ENCODE measurements at places on chromosomes 5 and 9.

DNA sequence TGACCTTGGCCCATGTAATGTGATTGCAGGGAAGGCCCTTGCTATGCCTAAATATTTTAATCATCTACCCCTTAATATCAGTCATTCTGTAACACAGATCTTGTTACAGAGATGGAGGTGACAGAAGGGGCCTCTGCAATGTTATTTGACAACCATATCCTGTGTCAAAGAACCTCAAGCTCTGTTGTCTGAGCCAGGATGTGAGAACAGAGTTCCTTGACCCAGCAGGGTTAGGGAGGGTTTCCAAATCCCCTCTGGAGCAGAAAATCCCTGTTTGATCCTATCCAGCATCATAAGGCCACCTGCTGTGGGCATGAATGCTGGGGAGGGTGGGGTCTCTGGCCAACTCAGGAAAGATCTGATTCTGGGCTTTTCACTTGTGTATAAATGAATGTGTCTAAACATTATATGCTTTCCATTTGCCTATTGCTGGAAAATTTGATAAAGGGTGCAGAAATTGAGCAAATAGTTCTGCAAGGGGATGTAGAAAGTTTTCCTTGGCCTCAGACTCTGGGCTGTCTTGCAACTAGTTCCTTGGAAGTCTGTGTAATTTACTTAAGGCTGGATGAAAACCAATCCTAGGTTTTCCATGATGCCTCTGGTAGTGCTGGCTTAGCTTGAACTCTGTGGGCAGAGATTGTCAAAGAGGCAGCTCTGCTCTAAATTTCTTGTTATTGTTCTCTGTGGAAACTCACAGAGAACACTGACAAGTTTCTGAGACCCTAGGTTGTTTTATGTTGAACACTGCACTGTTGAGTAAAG lies 71.0 kb downstream of the PGM5 start:
- H3K4me3 ChIP-seq: no peak overlapping the region
- H3K27me3 ChIP-seq: no peaks in the 10 kb centered on the region
- DNase-seq: no peak

DNA sequence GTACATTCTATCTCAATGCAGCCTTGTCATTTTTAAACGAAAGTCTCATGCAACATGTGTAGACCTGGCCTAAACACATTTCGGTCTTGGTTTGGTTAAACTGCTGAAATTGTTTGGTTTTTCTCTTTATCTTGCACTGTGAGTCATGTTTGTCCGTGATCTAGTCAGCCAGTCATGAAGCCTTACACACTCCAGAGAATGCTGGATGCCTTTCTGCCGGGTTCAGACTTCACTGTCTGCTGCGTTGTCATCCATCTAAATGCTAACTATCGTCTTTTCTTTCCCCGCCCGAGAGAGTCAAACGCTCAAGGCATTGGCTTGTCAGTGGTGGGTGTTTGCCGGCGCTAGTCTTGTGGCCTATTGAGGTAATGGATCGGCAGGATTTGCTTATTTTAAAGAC lies 1194.6 kb upstream of the WWC1 start:
- no peaks in the 10 kb centered on the region for H3K27me3 ChIP-seq
- no peaks in the 10 kb centered on the region for H3K4me1 ChIP-seq
- no peak overlapping the region for H3K4me3 ChIP-seq
- no peak overlapping the region for H3K27ac ChIP-seq

DNA sequence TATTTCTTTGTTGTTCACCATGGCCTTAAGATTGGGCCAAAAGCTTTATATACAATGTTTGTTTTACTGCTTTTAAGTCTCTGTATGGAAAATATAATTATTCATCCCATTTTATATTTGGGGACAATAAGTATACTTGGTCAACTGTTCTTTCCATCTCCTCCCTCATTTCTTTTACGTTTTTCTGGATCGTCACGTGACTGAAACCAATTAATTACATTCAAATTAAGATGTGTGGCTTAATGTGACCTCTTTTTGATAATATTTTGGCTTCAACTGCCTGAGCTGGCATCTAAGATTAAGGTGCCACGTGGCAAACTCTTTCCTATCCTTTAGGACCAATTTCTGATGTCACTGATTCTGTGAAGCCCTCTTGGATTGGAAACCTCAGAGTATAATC lies 250.1 kb upstream of the SGCD start:
- H3K27me3 ChIP-seq: no peaks in the 10 kb centered on the region
- H3K36me3 ChIP-seq: no peaks in the 10 kb centered on the region
- no peak overlapping the region for H3K27ac ChIP-seq
- DNase-seq: no peak

GRCh38 chr9:27248702-27249101 lies 48.2 kb downstream of the EQTN start:
- no peak for DNase-seq
- H3K36me3 ChIP-seq: no peaks in the 10 kb centered on the region
- no peak overlapping the region for H3K27ac ChIP-seq
- H3K4me1 ChIP-seq: peaks cover 2% of the 10 kb centered on the region
- H3K4me3 ChIP-seq: no peak overlapping the region
- H3K27me3 ChIP-seq: peaks cover 2% of the 10 kb centered on the region

DNA sequence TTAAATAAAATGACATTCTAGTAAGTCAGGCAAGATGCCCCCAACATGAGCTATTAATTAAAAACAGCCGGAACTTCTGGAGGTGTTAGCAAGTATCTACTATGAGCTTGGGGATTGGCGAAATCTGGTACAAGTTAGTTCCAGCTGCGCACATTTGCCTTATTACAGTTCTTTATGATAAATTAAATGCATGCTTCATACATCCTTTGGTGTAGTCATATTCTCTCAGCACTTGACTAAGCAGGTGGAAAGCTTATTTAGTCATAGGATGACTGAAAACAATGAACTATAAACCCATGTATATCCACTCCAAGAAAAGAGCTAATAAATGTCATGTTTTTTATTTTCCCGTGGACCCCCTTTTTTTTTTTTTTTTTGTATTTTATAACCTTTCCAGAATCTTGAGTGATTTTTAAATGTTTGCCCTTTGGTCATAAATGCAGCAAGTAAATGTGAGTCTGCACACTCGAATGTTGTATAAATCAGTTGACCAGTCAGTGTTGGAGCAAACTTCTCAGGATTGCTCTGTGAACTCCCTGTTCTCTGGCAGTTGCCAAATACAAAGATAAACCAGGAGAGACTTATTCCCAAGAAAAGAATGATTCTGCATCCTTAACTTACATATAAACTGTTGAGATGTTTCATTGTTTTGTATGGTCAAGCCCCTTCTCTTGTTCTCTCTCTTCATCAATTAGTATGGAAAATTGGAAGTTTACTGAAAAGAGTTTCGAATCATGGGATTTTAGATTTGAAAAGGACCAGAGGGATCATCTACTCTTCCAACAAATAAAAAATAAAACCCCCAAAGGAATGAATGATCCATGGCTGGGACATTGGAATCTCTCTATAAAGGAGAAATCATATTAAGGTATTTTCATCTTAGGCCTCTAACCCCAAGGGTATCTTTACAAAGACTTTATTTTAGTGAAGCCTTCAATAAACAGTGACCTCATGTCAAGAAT lies 38.3 kb downstream of the PIK3R1 start:
- H3K36me3 ChIP-seq: no peaks in the 10 kb centered on the region
- H3K27me3 ChIP-seq: no peaks in the 10 kb centered on the region
- no peak overlapping the region for H3K4me3 ChIP-seq
- H3K4me1 ChIP-seq: peaks cover 72% of the 10 kb centered on the region
- DNase-seq: no peak

DNA sequence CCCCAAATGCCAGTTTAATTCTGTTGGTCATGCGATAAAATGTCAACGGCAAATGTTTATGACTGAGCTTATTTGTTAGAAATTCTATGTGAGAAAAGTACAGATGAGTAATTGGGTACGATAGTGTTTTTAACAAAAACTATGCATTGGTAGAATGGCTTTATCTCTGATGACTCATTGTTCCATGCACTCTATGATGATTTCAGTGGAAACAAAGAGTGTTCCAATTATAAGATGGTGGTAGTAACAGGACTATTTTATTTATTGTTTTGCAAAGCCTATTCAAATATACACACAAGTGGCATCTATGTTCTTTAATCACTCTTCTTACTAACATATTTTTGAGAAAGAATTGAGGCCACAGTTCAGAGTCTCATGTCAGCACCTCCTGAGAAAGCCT lies 353.7 kb upstream of the IRX2 start:
- H3K4me1 ChIP-seq: peaks cover 67% of the 10 kb centered on the region
- peaks cover 19% of the 10 kb centered on the region for H3K27me3 ChIP-seq
- H3K4me3 ChIP-seq: no peak overlapping the region
- H3K36me3 ChIP-seq: no peaks in the 10 kb centered on the region
- no peak for DNase-seq

- H3K36me3 ChIP-seq: no peaks in the 10 kb centered on the region
- H3K27ac ChIP-seq: no peak overlapping the region
- no peak for DNase-seq
Observed at GRCh38 chr5:115758356-115758755, 58.1 kb downstream of the CDO1 start.

DNA sequence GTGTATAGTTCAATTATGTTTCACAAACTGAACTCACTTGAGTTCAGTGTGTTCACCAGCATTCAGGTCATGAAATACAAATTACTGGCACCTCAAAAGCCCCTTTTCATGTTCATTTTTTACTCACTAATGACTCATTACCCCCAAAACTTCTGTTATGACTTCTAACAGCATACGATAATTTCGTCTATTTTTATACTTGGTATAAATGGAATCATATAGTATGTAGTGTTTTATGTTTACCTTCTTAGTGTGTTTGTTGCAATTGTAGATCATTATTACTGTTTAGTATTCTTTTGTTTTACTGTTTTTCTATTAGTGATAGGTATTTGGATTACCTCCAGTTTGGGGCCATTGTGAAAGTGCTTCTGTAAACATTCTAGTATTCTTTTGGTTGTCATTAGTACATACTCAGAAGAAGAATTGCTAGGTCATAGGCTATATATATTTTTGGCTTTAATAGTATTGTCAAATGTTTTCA lies 33.4 kb downstream of the DDX4 start:
- no peak for DNase-seq
- H3K27me3 ChIP-seq: no peaks in the 10 kb centered on the region
- no peaks in the 10 kb centered on the region for H3K4me1 ChIP-seq
- H3K36me3 ChIP-seq: no peaks in the 10 kb centered on the region
- H3K4me3 ChIP-seq: no peak overlapping the region
- H3K27ac ChIP-seq: no peak overlapping the region

DNA sequence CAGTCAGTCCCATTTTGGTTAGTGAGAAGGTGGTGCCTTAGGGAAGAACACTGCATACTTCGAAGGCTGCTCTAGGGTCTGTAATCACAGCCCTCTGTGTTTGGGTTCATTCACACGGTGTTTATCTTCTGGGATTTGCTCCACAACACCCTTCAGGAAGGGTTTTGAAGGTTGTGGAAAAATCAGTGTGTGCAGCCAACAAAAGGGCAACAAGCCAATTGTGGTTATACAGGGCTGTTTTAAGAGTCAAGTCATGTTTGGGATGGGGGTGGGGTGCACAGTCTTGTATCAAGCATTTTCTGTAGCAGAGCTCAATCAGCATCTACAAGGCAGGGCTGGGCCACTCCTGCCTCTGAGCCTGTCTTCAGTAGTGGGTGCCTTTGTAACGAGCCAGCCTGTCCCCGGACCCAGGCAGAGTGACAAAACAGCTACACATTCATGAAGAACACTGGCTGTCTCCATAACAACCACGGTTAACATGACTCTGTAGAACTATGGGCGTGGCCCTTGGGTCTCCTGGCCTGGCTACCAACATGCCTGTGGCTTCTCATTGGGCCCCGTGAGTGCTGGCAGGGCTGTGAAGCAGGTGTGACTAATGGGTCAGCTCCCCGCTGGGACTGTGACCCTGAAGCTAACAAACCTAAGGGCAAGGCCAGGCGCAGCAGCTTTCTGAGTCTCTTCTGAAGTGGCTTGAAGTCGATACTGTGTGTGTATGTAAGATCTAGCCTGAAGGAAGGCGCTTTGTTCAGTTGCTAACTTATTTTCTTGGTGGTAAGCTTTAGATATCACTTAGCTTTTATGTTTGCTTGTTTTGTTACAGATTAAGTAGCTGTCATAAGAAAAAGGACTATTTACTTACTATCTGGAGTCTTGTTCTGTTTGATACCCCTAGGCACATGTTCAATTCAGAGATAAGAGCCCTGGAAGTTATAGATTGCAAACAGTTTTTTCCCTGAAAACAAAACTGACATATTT lies 27.9 kb upstream of the GOLM1 start:
- peak; percentile 39 for DNase-seq
- H3K36me3 ChIP-seq: no peaks in the 10 kb centered on the region
- peaks cover 21% of the 10 kb centered on the region for H3K4me1 ChIP-seq
- H3K27me3 ChIP-seq: no peaks in the 10 kb centered on the region
- H3K27ac ChIP-seq: peak overlapping the region; percentile 83

- no peak for DNase-seq
- no peak overlapping the region for H3K27ac ChIP-seq
- H3K4me1 ChIP-seq: no peaks in the 10 kb centered on the region
- H3K27me3 ChIP-seq: no peaks in the 10 kb centered on the region
- no peaks in the 10 kb centered on the region for H3K36me3 ChIP-seq
Observed at GRCh38 chr5:98398465-98398864, 375.0 kb upstream of the RGMB start.

DNA sequence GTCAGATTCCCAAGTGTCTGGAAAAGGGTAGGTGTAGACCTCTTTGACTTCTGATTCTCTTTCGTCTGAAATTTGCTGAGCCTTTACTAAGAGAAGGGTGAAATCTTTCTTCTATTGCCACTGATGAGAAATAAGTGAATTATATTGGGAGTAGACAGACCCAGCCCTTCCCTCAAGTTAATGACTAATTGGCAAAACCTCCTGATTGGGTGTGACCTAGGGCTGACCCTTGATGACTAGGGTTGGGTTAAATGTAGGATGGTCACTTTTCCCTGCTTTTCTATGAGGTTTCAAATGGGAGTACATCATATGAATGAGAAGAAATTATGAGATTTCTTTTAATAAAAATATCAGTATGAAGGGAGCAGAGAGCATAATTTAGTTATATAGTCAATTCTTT lies 73.4 kb upstream of the C5orf46 start:
- no peaks in the 10 kb centered on the region for H3K4me1 ChIP-seq
- H3K27me3 ChIP-seq: no peaks in the 10 kb centered on the region
- H3K4me3 ChIP-seq: no peak overlapping the region
- H3K27ac ChIP-seq: no peak overlapping the region
- DNase-seq: no peak

DNA sequence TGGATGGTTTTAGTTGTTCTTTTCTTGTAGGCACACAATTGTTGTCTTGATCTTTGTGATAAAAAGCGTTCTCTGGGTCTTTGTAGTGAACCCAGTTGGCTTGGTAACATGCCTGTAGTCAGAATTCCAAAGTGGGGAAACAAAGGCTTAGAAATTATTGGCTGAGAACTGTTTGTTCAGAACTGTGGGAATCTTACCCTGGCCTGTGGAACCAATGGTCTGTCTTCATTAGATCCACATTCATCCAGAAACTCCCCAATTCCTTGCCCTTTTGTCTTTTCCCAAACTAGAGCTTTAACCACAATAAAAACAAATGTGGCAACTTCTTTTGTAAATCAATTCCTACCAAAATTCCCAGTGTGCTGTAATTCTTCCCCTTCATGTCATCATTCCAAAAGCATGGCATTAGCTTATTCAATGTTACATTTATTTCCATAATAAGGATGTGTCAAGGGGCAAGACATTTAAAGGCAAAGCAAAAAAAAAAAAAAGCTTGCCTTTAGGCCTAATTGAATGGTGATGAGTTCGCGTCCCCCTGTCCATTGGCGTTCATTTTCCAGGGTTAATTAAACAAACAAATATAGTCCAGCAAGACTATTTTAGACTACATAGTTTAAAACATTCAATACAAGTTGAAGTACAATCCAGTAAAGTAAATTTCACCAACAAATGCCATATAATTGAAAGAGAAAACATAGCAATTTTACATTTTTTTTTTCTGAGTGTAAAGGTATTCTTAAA lies 249.8 kb upstream of the ZNF608 start:
- no peaks in the 10 kb centered on the region for H3K27me3 ChIP-seq
- H3K4me3 ChIP-seq: no peak overlapping the region
- peak overlapping the region; percentile 91 for H3K27ac ChIP-seq
- DNase-seq: no peak

Measured in mesothelial cell of epicardium (in vitro differentiated cells).